Dorsolateral prefrontal cortex (tissue), 122 donors: ENCODE measurements at places on chromosomes 6 and 20.

GRCh38 chr6:105771313-105771970 is 314.7 kb upstream of the PRDM1 start:
- DNase-seq: no peak

GRCh38 chr6:17986656-17987446 is 584 bp downstream of the KIF13A start:
- DNase-seq: peak; percentile 74

- no peak for DNase-seq
These were observed 17.9 kb downstream of the RRBP1 start for GRCh38 chr20:17664025-17664633.

DNA sequence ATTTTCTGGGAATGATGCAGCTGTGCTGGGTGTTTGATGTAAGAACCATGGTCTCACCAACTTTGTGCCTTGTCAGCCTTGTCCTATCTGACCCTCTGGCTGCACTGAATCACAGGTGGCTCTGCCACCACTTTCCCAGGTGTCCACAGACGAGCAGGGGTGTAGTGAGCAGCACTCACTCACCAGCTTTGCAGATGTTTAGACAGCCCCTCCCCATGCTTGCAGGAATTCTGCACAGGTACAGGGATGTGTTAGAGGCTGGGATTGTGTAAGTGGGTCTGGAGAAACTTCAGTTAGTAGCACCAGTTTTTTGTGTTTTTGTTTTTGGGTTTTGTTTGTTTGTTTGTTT is 88.2 kb upstream of the NAA20 start:
- no peak for DNase-seq

GRCh38 chr20:20664795-20665589 is 47.5 kb downstream of the RALGAPA2 start:
- no peak for DNase-seq
